ENCODE measurements at places on chromosomes 3 and 15.
A peak's percentile ranks its signal among the peaks of the same experiment; 100 is the strongest.

- DNase-seq: no peak
Observed at GRCh38 chr3:140995881-140996280, 54.2 kb downstream of the SLC25A36 start.

DNA sequence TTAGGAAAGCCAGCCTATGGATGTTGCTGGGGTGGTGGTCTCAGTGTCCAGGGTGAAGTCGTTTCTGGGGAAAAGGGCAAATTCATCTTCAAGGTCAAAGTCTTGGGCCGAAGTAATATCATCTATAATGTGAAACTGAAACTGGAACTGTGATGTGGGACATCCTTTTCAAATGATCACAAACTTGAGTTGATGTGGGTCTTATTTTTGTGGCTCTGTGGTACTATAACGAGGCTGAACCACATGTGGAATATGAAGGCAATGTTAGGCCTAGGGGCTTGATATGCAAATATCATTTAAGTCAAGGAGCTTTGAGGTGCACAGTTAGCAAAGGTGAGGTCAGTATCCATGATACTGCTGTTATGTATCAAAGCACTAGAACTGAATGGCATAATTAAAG is 1.5 kb upstream of the CD200R1L start:
- DNase-seq: no peak

DNA sequence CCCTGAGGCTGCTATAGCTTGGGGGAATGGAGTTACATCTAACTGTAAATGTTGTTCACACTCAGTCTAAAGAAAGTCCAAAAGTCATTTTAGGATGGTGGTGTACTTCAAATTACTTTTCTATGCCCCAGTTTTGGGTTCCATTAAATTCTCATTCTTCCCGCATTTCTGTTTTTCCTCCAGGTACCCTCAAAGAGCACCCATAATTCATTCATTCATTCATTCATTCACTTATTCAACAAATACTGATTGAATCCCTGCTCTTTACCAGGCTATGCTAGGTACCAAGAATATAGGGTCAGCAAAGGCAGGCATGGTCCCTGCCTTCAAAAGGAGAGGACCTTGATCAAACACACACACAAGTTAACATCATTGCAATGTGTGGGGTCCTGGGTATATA is 76.1 kb downstream of the CCNL1 start:
- DNase-seq: no peak

- DNase-seq: no peak
Observed at GRCh38 chr15:95975212-95975611, 355.3 kb upstream of the NR2F2 start.

DNA sequence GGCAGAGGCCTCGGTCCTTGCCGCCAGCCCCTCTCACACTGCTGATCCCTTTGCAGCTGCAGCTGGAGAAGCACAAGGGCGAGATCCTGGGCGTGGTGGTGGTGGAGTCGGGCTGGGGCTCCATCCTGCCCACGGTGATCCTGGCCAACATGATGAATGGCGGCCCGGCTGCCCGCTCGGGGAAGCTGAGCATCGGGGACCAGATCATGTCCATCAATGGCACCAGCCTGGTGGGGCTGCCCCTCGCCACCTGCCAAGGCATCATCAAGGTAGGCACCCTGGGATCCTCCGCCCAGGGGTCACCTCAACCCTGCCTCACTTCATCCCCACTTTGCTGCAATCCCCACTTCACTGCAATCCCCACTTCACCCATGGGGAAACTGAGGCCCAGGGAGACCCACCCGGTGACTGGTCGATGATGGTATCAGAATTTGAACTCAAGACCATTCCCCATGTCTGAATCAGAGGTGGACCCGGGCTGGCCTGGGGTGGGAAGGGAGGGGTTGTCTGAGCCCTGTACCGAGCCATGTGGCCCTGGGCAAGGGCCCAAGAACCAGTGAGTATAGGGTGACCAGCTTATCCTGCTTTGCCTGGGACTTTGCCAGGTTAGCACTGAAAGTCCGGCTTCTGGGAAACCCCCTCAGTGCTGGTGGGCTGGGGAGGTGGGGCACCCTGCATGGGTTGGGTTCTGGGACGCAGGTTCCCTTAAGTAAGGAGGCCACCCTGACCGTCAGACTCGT is 162.9 kb downstream of the NSMCE3 start:
- DNase-seq: no peak

DNA sequence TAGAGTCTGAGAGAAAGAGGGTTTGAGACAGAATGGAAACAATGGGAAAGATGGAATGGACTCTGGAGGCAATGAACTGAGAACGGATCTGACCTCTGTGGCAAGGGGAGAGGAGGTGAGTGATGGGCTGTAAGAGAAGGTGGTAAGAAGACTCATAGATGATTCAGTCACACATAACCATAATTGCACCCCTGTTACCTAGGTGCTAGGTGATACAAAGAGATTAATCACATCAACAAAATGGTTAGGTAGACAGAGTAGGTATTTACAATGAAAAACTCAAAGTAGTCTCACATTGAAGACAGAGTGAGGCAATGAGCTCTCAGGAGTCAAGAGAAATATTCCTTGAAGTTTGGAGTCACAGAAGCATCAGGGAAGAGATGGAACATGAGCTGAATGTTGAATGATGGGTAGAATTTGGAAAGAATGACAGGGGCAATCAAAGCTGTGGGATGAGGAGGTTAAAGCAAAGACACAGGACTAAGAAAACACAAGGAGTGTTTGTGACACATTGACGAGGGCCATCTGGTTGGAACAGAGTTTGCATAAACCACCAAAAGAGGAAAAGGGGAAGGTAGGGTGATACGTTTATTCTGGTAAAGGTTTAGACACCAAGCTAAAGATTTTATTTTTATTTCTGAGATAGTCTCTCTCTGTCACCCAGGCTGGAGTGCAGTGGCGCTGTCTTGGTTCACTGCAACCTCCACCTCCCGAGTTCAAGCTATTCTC is 32.7 kb downstream of the MME start:
- no peak for DNase-seq

GRCh38 chr15:44157679-44158078 is 37.4 kb downstream of the FRMD5 start:
- DNase-seq: no peak

GRCh38 chr3:3827111-3827510 is 27.9 kb downstream of the LRRN1 start:
- no peak for DNase-seq

GRCh38 chr3:152376351-152377183 is 107.8 kb downstream of the MBNL1 start:
- DNase-seq: no peak

- peak; percentile 43 for DNase-seq
Observed at GRCh38 chr3:3015185-3016089, 94.7 kb downstream of the IL5RA start.

- no peak for DNase-seq
Observed at GRCh38 chr15:72890043-72890442, 106.5 kb upstream of the ADPGK start.

GRCh38 chr3:157310329-157311052 is 126.2 kb upstream of the PTX3 start:
- DNase-seq: no peak

DNA sequence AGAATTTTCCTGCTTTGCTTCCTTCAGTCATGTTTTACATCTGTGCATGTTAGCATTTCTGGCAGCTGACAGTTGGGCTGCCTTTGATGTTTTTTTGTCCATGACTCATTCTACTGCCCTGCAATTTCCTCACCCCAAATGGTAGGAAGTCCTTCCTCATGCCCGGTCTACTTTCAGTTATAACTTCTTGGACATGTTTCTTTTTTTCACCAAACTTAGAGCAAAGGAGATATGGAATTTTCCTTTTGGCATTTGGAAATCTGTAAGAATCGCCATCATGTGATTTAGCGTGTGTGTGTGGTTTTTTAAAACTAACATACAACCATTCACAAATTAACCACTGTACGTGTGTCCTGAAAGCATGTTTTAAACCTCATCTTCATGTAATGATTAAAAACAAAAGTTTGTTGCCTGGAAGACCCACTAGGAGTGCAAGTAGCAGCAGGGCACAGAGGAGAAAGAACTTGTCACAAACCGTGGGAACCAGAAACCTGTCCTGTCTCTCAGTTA is 430.7 kb upstream of the CFAP20DC start:
- no peak for DNase-seq

GRCh38 chr3:152121270-152121636 is 147.5 kb upstream of the MBNL1 start:
- DNase-seq: no peak

DNA sequence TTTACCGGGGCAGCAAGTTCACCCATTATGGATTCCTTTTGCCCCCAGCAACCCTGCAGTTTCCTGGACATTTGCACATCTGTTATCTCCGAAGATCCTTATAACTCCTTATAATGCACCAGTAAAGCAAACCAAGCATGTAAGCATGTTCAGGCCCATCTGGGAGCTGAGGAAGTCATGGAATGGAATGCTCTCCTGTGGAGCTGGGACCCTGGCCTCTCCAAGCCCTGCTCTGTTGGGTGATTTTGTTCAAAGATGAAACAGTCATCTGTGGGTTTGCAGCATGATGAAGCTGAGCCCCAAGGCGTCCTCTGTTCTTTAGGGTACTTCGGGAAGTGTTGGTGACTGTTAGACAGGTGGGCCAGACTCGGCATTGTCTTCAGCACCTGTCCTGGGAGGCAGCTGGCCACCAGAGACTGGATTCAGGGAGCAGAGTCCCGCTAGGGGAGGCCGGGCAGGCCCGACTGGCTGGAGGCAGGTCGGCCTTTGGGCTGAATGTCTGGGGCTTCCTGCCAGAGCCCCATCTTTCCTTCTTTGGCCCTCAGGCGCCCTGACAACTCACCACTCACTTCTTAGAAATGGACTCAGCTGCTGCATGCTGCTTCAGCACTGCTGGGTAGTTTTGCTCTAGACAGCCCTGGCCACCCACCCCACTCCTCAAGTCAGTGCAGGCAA is 3.9 kb downstream of the DNAH1 start:
- no peak for DNase-seq

GRCh38 chr3:29764603-29765254 is 483.9 kb downstream of the RBMS3 start:
- peak; percentile 63 for DNase-seq

DNA sequence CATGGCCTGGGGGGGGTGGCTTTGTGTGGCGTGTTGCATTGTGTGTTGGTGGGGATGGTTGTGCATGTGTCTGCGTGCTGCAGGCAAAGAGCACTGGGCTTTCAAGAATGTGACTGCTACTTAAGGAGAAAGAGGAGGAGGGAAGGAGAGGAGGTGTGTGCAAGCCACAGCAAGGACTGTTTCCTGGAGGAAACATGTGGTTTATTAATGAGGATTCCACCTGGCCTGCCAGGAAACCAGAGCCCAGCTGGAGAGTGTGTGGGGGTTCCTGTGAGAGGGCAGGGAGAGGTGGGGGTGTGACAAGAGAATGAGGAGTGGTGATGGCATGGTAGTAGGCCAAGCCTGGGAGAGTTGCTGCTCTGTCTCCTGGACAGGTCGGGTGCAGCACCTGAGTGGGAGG is 258.1 kb upstream of the ROPN1 start:
- no peak for DNase-seq

DNA sequence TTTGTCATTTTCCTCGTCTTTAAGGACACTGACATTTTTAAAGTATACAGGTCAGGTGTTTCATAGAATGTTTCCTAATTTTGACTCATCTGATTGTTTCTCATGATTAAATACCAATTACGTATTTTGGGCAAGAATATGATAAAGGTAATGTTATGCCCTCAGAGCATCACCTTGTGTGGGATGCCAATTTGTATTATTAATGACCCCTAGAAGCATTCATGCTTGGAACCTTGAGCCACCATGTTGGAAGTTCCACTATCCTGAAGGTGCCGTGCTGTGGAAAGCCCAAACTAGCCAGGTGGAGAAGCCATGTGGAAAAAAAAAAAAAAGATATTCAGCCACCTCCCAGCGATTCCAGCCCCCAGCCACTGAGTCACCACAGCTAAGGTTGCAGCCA is 19.1 kb upstream of the B4GALT4 start:
- DNase-seq: no peak

DNA sequence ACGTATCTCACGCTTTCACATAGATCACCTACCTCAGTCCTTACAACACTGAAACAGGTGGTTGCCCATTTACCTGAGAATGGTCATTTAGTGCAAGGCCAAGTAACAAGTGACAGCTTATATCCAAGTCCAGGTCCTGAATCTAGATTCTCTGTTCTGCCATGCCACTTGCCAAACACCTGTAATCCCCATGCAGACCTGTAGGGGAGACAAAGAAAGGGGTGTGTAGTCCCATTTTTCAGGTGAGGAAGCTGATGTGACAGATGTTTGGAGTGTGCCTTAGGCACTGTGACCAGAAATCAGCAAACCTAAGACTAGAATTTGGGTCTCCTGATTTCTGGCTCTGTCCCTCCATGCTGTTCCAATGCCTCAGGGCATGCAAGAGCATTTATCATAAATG is 12.7 kb downstream of the ZNF35 start:
- DNase-seq: no peak

DNA sequence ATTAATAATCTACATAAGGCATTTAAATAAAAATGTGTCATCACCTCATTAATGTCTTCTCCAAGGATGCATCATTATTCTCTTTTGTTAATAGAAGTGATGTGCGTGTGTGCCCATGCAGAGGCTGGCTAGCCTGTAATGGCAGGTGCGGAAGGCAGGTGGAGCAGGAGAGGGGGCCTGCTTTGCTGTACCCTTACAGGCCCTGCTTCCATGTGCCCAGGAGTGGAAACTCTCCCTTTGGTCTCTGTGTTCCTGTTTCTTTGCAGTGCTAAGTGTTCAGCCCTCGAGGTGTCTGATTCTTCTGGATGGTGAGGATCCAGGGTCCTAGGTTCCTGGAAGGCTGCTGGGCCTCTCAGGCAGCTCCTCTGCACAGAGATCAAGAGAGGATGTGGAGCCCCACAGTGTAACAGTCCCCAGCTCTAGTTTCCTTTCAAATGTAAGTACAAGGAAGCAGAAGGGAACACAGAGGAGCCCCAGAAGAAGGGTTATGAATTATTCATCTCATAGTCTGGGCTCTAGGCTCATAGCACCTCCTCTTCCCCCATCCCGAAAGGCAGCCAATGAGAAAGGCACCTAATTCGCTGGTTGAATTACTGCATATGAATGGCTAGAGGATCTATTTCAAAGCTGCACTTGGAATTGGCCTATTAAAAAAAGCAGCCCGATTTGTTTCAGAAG is 39.2 kb upstream of the AGBL1 start:
- DNase-seq: no peak

GRCh38 chr15:68463996-68464395 is 32.0 kb upstream of the ITGA11 start:
- DNase-seq: no peak

GRCh38 chr3:169952045-169952444 is 14.6 kb upstream of the SEC62 start:
- no peak for DNase-seq

DNA sequence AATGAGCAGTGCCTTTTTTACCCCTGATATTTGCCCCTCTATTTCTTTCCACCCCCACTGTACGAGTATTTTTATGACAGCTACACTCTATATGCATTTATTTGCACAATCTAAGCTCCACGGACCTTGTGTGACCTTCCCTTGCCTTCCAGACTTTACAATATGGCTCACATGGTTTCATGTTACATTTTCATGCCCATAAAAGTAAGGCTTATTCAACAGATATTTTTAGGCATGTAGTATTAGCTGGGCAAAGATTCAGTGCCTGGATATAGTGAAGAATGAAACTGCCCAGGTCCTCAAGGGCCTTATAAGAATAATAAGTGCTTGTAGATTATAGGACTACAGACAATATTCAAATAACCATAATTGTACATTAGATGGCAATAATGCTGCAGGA is 481.9 kb upstream of the CNTN4 start:
- DNase-seq: no peak

GRCh38 chr3:171218069-171218468 is 191.5 kb upstream of the SLC2A2 start:
- no peak for DNase-seq
